ENCODE measurements at places on chromosomes 4 and X.

DNA sequence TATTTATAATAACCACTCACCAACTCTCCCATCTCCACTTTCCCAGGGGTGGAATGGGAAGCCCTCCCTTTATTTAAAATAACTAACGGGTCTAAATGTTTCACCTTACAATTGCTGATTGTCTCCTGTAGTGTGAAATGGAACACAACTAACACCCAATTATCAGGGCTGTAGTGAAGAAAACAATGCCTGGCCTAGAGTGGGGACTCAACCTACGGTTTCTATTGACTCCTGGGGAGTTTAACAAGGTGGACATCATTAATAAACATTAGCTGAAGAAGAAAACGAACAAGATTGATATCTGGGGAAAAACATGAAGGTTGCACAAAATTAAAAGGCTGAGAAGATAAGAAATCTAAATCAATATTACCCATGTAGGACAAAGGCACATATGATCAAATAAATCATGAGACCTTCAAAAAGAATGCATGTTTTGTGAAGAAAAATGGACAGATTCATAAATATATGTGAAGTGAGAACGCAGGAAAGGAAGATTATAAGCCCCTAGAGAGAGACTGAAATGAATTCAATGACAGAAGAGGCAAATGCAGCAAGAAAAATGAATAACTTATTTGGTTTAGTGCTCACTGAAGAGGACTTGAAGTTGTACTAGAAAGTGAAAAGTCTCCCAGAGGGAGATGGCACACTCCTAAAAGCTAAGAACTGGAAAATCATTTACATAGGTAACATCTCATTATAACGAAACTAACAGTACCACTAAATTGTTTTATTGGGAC lies 593.0 kb upstream of the AADAT start:
- DNase-seq = no peak

GRCh38 chr4:76147454-76148141 lies 599 bp downstream of the NUP54 start:
- peak; percentile 78 for DNase-seq

GRCh38 chr4:97525236-97525635 lies 618.0 kb downstream of the STPG2 start:
- no peak for DNase-seq

GRCh38 chrX:49166914-49167739 lies 4.6 kb downstream of the MAGIX start:
- DNase-seq = peak; percentile 92

DNA sequence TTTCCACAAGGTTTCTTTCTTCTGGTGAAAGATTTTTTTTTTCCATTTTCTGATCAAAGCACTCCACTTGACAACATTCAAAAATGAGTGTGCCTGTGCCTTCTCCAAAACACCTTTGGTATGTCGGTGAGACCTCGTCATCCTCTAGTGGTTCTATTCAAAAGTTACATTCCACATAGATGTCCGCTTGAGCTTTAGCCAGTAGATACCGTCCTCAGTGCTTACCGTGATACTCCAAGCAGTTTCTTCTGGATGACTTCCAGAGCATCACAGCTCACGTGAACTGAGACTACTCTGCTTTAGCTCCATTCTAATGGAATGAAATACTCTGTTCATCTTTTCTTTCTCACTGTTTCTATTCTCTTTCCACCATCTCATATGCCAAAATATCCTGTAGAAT lies 38.2 kb upstream of the VEGFC start:
- no peak for DNase-seq

DNA sequence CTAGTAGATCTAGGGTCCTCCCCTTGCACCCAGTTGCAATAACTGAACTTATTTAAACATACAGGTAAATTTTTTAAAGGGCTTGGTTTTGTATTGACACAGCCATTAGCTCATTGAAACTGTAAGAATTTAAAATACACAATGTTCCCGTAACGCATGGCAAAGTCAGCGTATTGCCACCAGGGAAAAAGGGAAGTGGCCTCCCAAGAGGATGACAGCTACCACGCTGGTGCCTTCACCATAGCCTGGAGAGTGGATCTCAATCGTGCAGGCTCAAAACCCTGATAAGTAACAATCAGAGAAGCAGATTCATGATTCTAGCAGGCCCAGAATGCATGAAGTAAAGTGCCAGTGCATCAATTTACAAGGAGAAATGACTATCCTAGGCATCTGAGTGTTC lies 49.4 kb upstream of the RELL1 start:
- DNase-seq = no peak

DNA sequence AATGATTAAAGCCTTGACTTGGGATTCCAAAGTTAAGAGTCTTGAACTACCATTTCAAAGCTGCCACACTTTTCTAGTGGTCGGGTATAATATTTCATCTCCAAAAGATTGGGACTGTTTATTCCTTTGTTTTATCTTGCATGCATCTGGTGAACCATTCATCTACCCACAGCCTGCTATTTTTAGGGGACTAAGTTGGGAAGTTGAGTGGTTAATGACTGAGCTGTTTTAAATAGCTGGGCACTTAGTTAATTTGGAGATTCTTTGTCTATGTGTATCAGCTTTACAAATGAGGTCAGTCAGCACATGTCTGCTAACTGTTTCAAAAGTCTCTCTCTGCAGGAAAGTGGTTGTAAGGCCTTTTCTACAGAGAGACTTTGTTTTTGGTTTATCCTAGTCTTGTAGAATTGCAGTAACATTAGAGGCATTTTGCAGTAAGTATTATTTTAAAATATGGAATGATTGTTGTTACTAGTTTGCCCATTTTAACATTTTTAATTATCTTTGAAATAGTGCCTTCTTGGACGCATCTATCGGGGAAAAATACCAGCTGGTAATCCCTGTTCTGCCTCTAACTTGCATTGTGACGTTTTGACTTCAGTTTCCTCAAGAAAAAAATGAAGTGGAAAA lies 8.2 kb downstream of the BMP2K start:
- no peak for DNase-seq

- DNase-seq = no peak
Measured at GRCh38 chr4:1656986-1657385, 27.1 kb downstream of the FAM53A start.

DNA sequence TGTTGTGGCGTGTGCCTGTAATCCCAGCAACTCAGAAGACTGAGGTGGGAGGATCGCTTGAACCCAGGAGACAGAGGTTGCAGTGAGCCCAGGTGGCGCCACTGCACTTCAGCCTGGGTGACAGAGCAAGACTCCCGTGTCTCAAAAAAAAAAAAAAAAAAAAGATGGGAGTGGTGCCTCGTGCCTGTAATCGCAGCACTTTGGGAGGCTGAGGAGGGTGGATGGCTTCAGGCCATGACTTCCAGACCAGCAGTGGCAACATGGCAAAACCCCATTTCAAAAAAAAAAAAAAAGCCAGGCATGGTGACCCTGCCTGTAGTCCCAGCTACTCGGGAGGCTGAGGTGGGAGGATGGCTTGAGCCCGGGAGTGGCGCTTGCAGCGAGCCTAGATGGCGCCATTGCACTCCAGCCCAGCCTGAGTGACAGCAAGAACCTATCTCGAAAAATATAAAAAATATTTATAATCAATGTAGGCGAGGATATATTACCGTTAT lies 27.0 kb downstream of the EIF2S3 start:
- DNase-seq = no peak

- no peak for DNase-seq
Measured at GRCh38 chrX:107773906-107774435, 1.6 kb downstream of the TSC22D3 start.

GRCh38 chr4:56371426-56372220 lies 15.7 kb downstream of the AASDH start:
- DNase-seq = no peak

- no peak for DNase-seq
Measured at GRCh38 chrX:52811065-52811625, at the start of gene XAGE5. Gene XAGE5, plus strand, starts transcription at chrX:52811287. Its CDS starts 1,280 bp downstream, at chrX:52812567.

GRCh38 chrX:71809886-71810285 lies 46.7 kb downstream of the CXorf49B start:
- DNase-seq = no peak

- DNase-seq = no peak
Measured at GRCh38 chr4:5204781-5205180, 153.5 kb downstream of the STK32B start.

DNA sequence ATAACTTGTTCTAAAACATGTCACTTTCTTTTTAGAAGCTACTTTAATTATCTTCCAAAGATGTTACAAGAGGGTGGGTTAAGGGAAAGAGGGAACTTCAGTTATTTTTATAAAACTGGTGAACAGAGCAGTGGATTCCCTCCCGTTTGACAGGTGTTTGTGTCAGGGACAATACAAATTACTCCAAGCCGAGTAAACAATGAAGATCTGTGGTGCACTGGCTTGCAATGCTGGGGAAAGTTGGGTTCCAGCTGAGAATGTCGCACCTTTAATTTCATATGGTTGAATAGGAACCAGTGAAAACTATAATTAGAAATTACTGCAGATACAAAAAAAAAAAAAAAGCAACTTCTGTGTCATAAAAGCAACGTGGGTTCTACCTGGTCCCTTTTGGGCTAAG lies 98.6 kb upstream of the TTC29 start:
- DNase-seq = no peak

GRCh38 chr4:123788577-123788976 lies 392.0 kb downstream of the SPRY1 start:
- no peak for DNase-seq

DNA sequence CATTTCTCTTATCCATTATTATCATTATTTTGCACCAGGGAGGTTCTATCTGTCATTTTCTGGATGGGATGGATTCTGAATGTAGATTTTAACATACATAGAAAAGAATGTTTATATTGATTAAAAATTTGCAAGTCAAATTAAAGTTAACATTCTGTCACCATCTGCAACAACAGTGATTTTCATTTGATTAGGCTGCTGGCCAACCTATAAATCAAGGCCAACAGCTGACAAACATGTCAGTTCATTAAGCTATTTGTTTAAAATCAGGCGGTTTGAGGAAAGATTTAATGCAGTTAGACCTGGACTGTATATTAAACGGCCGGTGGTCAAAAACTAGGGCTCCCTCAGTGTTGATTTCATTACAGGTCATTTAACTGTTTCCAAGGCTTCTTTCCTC lies 109.5 kb upstream of the CBR4 start:
- DNase-seq = no peak

- DNase-seq = no peak
Measured at GRCh38 chr4:14596904-14597303, 405.4 kb upstream of the CPEB2 start.

- DNase-seq = no peak
Measured at GRCh38 chr4:38328989-38329729, 334.8 kb upstream of the KLF3 start.

- DNase-seq = no peak
Measured at GRCh38 chr4:63123441-63123840, 1285.8 kb downstream of the TECRL start.

GRCh38 chr4:68271851-68272357 lies 26.4 kb upstream of the TMPRSS11B start:
- no peak for DNase-seq

GRCh38 chrX:17553469-17553868 lies 178.5 kb downstream of the NHS start:
- DNase-seq = no peak

GRCh38 chr4:133152831-133153481 lies 3.9 kb downstream of the PCDH10 start:
- no peak for DNase-seq

DNA sequence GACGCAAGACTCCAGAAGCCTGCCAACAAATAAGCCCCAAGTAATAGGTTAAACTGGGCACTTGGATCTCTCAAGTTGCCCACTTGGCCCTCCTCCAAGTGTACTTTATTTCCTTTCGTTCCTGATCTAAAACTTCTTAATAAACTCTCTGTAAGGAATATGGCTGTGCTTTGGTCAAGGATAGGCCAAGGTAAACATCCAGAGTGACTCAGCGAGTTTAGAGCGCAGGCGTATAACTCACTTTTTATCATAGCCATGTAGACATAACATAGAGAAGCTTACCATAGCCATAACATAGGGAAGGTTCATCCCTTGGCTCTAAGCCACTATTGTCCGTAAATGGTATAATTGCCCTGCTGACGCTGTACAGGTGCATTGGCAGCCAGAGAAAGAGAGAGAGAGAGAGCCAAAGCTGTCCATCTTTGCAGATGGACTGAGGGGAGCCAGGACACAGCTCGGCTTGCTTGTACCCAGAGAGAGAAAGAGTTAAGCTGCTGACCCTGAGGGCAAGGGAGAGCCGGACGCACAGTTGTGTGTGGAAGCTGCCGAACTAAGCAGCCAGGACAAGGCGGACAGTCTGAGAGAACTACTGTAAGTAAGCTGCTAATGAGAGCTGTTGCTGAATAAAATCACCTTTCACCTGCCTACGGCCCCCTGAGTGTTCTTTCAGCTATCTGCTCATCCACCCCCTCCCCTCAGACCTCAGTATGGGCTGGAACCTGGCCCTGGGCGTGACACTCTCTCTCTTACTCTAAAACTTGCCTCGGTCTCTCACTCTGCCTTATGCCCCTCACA lies 1.8 kb downstream of the TLR1 start:
- DNase-seq = no peak

DNA sequence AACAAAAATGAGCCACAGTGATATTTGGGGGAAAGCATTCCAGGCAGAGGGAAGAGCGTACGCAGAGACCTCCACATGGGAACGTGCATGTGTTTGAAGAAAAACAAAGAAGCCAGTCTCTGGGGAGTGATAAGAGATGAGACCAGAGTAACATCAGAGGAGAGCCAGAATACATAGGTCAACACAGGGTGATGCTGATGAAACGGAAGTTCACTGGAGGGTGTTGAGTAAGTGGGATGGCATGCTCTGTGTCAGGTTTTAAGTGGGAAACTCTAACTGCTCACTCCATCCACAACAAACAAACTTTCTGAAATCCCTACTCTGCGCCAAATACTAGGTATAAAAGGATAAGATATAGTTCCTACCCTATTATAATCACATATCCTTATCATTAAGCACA lies 110.0 kb downstream of the ARHGAP6 start:
- no peak for DNase-seq

DNA sequence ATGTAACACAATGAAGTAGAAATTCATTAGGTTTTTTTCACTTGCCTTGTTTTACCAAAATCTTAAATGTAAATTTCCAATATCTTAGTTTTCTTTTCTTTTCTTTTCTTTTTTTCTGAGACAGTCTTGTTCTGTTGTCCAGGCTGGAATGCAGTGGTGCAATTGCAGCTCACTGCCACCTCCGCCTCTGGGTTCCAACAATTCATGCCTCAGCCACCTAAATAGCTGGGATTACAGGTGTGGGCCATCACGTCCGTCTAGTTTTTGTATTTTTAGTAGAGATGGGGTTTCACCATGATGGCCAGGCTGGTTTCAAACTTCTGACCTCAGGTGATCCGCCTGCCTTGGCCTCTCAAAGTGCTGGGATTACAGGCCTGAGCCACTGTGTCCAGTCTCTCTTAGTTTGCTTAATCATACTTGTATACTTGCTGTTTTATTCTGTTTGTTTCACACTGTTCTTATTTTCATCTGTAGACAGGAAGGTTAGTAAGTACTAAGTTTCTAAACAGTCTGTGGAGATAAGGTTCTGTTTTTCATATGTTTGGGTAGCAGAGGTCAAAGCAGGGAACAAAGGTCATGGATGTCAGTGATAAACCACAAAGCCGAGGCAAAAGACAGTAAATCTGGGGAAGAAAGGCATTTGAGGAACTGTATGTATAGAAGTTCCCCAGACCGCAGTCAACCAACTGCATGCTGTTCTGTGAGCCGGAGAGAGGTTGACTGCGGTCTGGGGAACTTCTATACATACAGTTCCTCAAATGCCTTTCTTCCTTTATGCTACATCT lies 129.1 kb downstream of the CBR4 start:
- no peak for DNase-seq
